Neural crest cell (in vitro differentiated cells): ENCODE measurements at places on chromosomes 13 and 19. TPM values are rescaled to one million over a fixed set of nuclear protein-coding genes. Genes with fewer than 3 reads are reported as not detected.

Gene ELANE
- not detected in 2 replicates for total RNA-seq

Gene CCNA1
- total RNA-seq: 0.25 and 0.26 TPM in 2 replicates

Gene LPAR6
- 22.3 and 23.8 TPM in 2 replicates for total RNA-seq

Gene RFPL4A
- total RNA-seq: not detected in 2 replicates
